ENCODE measurements at places on chromosomes 13 and 19.

DNA sequence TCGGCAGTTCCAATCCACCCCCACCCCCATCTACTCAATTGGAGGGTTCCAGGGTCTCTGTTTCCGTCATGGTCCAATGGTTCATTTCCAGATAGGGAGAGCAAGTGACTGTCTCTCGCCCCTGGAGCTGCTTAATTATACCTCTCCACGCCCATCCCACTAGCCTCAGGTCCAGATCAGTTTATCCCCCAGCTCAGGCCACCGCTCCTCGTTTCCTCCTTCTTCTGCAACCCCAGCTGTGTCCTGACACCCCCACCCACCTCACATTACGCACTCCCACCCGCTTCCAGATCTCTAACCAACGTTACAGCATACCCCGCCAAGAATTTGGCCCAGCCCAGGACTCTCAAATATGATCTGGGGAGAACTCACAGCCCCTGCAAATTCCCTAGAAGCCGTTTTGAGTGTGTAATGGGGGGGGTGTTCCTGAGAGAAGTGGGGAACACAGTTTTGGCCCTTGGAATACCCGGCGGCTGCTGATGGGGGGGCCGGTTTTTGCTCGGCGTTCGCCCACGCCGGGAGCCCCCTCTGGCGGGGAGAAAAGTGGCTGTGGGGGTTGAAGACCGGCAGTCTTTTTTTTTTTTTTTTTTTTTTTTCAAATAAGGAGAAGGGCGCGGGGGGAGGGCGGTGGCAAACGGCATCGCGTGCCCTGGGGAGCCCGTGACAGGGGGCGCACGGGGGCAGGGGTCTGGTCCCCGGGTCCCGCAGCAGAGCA is 1.7 kb upstream of the PDE4A start:
- DNase-seq, result no peak

DNA sequence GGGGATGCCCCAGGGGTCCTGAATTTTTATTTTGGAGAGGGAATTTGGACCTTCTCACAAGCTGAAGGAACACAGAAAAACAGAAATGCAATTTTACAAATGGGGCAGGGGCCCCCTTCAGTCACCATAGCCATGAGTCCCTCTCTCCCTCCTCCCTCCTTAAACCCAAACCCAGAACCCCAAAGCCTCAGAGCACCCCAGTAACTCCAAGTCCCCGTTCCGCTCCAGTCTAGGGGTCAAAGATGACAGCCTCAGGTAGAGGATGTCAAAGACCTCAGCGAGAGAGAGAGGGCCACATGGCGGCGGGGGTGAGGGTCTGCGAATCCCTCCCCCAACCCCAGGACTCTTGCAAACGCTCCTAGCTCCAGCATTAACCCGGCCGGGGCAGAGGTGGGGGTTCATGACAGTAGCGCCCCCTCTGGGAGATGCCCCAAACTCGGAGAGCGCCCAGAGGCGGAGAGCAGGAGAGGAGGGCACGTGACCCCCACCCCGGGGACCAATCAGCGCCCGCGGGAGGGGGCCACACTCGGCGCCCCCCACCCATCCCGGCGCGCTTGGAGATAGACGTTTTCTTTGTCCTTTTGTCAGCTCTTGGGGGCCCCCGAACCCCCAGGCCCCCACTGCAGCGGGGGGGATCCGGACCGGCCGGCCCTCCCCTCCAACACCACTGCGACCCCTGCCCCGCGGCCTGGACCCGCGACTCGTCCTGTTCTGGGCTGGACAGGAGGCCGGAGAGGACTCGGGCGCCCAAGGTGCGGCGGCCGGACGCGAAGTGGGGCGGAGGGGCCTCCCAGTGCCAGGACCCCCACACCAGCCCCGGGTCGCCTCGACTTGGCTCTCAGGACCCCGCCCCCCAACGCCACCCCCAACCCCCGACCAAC is 20.8 kb upstream of the SEMA6B start:
- no peak for DNase-seq

GRCh38 chr19:5850743-5851293 is 431 bp downstream of the FUT3 start:
- DNase-seq, result no peak

- no peak for DNase-seq
Measured at GRCh38 chr19:10262771-10263170, 8.1 kb upstream of the ICAM1 start.

- no peak for DNase-seq
Measured at GRCh38 chr13:97211300-97211699, 10.8 kb upstream of the MBNL2 start.

GRCh38 chr13:67935626-67936025 is 705.5 kb upstream of the PCDH9 start:
- DNase-seq, result no peak

DNA sequence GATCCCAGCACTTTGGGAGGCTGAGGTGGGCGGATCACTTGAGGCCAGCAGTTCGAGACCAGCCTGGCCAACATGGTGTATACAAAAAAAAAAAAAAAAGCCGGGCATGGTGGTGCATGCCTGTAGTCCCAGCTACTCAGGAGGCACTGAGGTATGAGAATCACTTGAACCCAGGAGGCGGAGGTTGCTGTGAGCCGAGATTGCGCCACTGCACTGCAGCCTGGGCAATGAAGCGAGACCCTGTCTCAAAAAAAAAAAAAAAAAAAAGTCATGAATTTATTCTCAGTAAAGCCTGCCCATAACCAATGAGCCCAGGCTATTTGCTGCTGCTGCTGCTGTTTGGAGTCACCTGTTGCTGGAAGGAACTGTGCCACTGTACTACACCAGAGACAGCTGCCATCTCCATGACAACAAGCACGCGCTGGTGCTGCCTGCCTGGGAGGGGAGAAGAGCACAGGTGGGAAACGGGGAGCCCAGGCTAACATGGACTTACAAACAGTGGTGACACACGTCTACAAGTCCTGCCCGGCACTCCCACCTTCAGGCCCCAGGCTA is 11.3 kb downstream of the ZFR2 start:
- no peak for DNase-seq

DNA sequence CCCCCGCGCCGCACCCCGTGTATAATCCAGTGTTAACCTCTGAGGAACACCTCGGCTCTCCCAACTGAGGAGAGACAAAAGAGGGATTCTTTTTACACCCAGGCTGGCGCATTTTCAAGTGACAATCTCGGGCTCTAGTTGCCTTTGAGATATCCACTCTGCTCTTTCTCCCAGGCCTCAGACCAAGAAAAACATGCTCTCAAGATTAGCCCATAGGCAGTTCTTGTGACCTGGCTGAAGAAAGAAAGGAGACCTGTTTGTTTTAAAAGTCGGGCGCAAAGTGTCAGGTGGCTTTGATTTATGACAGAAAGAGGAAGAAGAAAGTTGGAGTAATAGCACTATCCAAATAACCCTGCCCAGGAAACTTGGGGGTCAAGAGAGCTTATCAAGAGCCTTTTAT is 27.3 kb downstream of the SHISA2 start:
- no peak for DNase-seq

GRCh38 chr19:6589711-6590257 is 1.2 kb downstream of the CD70 start:
- DNase-seq, result no peak

DNA sequence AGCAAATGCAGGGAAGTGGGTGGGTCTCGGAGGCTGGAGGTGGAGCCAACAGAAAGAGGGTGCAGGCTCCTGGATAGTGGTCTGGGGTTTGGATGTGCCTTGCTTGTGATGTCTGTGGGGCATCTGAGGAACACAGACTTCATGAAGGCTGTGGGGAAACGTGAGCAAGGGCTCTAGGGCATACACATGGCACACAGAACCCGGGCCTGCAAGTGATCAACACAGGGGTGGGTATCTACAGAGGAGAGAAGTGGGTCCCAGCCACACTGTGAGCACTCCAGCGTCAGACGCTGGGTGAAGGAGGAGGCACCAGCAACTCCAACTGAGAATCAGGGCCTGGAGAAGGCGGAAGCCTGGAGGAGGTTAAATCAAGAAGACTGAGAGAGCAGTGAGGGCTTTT is 5.4 kb upstream of the UBE2M start:
- DNase-seq, result no peak
